ENCODE measurements at places on chromosomes 5 and 9. TPM values are rescaled to one million over a fixed set of nuclear protein-coding genes. Genes with fewer than 3 reads are reported as not detected.

DNA sequence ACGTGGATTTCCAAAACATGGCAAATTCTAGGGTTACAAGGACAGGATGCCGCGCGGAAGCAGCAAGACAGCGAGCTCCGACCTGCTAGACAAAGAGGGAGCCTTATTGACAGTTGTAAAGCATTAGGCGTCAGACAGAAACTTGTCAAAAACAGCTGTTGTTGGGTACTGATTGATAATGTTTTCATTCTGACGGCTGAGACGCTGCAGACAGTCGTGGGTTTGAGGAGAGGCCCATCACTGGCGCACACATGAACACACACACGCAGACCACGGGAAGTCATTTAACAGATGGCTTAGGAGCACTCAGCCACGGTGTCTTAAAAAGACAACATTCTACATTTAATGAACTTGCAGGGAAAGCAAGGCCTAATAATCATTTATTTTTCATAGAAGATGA, 324.0 kb downstream of the NDUFS4 start:
- DNase-seq: no peak

GRCh38 chr5:104018299-104018698, 455.7 kb upstream of the NUDT12 start:
- DNase-seq: no peak

SLCO6A1 gene
- not detected for total RNA-seq

MRPS2 gene
- total RNA-seq: 31.9 TPM
